ENCODE measurements at places on chromosomes 11 and 22. TPM values are rescaled to one million over a fixed set of nuclear protein-coding genes. Genes with fewer than 3 reads are reported as not detected.

Gene RGL4
- total RNA-seq, result not detected

GRCh38 chr22:46119729-46120419 lies 30.5 kb upstream of the PPARA start:
- DNase-seq, result no peak

DNA sequence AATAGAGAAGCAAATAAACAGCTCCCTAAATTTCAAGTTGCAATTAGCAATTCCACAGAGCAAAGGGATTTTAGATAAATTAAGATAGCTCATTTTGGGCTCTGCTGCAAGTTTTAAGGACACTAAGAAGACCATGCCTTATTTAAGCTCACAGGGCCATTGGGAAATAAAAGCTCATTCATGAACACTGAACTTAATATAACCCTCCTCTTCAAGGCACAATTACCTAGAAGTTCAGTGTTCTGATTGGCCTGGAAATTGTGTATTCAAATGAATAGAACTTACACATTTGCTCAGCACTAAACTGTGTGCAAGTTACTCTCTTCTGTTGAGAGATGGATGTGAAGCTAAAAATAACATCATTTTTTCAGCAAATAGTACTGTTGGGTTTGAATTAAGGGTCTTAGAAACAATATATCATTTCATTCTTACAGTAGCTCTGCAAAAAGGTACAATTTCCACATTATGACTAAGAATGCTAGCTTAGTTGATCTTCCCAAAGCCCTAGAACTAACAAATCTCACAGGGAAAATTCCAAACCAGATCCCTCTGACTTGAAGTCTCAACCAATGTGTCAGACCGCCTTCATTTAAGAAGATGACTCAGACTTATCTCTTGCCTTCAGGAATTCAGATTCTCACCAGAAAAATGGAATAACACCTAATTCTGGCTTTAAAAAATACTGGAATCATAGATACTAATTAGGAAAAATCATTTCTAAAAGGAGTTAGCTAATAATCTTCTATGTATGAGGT lies 87.4 kb upstream of the LRRC55 start:
- DNase-seq, result no peak

GRCh38 chr11:129612447-129612961 lies 203.1 kb upstream of the TMEM45B start:
- DNase-seq, result no peak

DNA sequence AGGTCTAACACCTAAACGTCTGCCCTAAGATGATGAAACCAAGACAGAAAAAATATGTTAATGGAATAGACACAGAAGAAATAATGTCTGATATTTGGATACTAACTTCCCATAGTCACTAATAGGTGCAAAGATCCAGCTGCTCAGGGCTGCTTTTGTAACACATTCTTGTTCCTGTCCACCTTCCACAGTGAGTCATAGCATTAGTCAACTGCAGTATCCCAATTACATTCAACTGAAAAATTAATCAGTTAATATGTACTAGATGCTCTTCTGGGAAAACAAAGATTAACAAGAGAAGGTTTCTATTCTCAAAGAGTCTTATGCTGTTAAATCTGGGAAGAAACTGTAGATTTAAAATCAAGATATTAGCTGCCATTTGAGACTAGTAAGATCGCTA lies 47.6 kb downstream of the HEPHL1 start:
- DNase-seq, result no peak

- no peak for DNase-seq
Measured at GRCh38 chr11:100546714-100547113, 140.4 kb upstream of the ARHGAP42 start.

GRCh38 chr22:41481925-41482318 lies 13.0 kb downstream of the ACO2 start:
- DNase-seq, result no peak

DNA sequence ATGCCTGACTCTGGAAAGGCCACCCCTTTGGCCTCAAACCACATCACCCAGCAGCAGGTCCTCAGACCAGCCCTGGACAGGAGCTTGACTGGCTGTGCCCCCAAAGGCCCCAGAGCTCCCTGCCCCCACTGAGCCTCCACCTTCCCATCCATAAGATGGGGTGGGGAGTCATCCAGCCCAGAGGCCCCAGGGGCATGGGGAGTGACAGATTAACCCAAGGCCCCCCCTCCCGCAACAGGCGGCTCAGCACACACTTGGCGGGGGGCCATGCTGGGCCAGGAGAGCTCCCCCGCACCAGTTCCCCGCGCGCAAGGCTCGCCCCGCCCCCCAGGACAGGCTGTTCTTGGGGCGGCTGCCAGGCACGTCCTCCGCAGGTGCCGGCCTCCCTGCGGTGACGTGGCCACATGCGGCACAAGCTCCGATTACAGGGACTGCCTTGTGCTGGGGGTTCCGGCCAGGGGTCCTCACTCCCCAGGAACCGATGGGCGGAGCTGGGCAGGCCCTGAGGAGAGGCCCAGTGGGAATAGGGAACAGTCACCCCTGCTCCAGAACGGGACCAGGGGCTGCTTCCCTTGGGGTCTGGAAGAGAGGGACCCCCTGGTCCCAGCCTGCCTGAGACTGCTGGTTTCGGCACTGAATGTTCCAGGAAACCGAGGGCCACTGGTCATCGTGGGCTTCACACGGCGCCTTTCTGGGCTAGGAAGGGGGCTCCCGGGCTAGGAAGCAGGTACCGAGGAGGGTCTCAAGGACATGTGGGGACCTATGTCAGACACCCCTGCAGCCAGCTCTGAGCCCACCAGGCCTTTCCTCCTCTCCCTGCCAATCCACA lies 5.1 kb upstream of the CDKN1C start:
- no peak for DNase-seq

- DNase-seq, result no peak
Measured at GRCh38 chr11:46265764-46266163, 11.7 kb upstream of the CREB3L1 start.

DNA sequence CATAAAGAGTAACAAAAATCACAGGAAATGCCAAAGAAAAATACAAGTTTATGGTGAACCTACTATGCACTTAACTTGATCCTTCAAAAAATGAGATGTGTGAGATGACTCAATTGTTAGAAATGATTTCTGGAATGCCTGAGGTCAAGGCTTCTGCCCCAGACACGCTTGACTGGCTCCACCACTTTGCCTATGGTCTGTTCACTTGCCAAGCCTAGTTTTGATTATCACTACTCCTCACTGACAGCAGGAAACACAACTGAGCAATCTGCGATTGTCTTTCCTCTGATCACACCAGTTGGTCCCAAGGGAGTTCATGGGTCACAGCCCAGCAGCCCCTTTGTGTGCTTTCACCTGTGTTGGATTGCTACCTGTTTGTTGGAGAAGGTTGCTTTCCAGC lies 20.6 kb upstream of the PRDM10 start:
- DNase-seq, result no peak

- no peak for DNase-seq
Measured at GRCh38 chr11:18063125-18063524, 17.1 kb upstream of the TPH1 start.

DNA sequence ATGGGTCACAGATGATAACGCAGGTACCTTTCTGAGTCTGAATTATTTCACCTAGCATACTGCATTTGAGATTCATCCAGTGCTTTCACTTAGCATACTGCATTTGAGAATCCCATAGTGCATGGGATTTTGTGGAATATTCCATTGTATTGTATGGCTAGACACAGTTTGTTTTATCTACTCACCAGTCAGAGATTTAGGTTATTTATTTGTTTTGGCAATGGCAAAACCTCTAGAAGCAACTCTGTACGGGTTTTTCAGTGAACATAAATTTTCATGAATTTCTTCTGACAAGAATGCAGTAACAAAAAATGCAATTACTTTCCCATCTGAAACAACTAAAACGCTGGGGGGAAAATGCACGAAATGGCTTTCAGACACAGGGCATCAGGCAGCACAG lies 24.3 kb downstream of the SCN4B start:
- no peak for DNase-seq

DNA sequence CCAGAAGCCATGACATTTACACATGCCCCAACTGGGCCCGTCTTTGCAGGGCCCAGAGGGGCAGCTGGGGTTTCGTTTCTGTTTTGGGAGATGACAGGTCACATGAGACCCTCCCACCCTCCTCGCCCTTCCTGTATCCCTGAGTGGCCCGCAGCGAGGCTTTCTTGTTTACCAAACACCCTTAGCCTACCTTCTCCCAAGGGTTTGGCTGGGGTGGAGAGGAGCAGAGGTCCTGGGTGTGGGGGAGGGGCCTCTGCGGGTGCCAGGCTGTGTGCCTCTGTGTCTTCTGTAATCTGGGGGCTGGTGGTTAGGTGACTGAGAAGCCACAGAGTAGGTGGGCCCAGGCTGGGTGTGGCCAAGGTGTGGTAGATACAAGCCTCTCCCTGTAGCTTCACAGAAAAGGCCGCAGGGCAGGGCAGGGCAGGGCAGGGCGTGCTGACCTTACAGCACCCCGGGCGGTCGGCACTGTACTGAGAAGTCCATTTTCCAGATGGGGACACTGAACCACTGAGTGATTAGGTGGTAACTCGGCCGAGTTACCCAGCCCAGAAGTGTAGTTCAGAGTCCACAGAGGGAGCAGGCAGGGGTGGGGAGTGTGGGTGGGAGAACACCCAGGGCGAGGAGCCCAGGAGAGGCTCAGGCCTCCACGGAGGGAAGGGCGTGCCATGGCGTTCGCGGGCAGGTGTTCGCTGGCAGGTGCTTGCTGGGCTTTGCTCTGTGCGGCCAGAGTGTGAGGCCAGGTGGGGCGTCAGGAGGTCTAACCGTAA lies 8.7 kb downstream of the PRR5 start:
- DNase-seq, result no peak

Gene ROBO3
- 17.8 TPM for total RNA-seq

Gene UBQLNL
- 0.09 TPM for total RNA-seq

DNA sequence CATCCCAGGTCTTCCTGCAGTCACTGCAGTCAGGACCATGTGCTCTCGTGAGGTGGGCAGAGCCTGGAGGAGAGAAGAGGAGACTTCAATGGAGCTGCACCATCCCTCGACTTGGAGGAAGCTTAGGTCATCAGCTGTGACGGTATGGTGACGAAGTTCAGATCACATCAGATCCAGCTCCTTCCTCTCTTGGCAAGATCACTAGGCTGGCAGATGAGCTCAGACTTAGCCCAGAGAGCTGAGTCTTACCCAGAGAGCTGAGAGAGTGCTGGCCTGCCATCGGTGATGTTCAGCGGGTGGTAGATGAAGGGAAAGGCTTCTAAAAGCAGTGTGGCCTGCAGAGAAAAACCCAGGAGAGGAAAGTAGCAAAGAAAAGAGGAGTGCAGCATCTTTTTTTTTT lies 1.8 kb upstream of the SLC15A3 start:
- DNase-seq, result no peak

Gene PLEKHA7
- total RNA-seq, result 15.6 TPM

Gene SLC17A6
- 1.4 TPM for total RNA-seq

- no peak for DNase-seq
Measured at GRCh38 chr22:49111085-49111484, 716.6 kb downstream of the BRD1 start.
